A549 (cell line): ENCODE measurements at places on chromosomes 7 and 10. TPM values are rescaled to one million over a fixed set of nuclear protein-coding genes. Genes with fewer than 3 reads are reported as not detected.

The ITIH2 gene
- polyA plus RNA-seq: 0.31 to 0.34 TPM (median 0.32 TPM) in 3 replicates

The SLC13A1 gene
- polyA plus RNA-seq: not detected in 3 replicates

The FAM131B gene
- 0.16 to 0.32 TPM (median 0.19 TPM) in 3 replicates for polyA plus RNA-seq

The GLCCI1 gene
- polyA plus RNA-seq: 0.97 to 2.3 TPM (median 1.2 TPM) in 3 replicates

The HOXA3 gene
- polyA plus RNA-seq: 5.8 to 11.4 TPM (median 8.7 TPM) in 3 replicates

The FEZF1 gene
- not detected in 3 replicates for polyA plus RNA-seq

The AGAP9 gene
- 5.1 to 5.8 TPM (median 5.8 TPM) in 3 replicates for polyA plus RNA-seq

The SLC29A3 gene
- 9.9 to 11.4 TPM (median 10.2 TPM) in 3 replicates for polyA plus RNA-seq

The NPFFR1 gene
- not detected in 3 replicates for polyA plus RNA-seq

The CHST15 gene
- polyA plus RNA-seq: 5.1 to 5.8 TPM (median 5.6 TPM) in 3 replicates

The HECW1 gene
- 11.3 to 12.5 TPM (median 12.2 TPM) in 3 replicates for polyA plus RNA-seq

The CTAGE8 gene
- not detected in 3 replicates for polyA plus RNA-seq

The NANOS1 gene
- polyA plus RNA-seq: 1.4 to 1.7 TPM (median 1.7 TPM) in 3 replicates

The ETV1 gene
- polyA plus RNA-seq: 0.73 to 1.3 TPM (median 1.3 TPM) in 3 replicates

The PTF1A gene
- not detected in 3 replicates for polyA plus RNA-seq

The CTTNBP2 gene
- polyA plus RNA-seq: 0.21 to 0.33 TPM (median 0.25 TPM) in 3 replicates

The GRM3 gene
- polyA plus RNA-seq: not detected in 3 replicates

The LRRTM3 gene
- polyA plus RNA-seq: not detected in 3 replicates

The NKX2-3 gene
- polyA plus RNA-seq: 0.05 TPM in 1 of 3 replicates, not detected in the others

The PNLIP gene
- polyA plus RNA-seq: not detected in 3 replicates

The PRSS37 gene
- polyA plus RNA-seq: not detected in 3 replicates

The GBX1 gene
- polyA plus RNA-seq: not detected in 3 replicates

The PPP1R9A gene
- polyA plus RNA-seq: 4.9 to 5.8 TPM (median 5.0 TPM) in 3 replicates

The GRM8 gene
- 0.06 TPM in 1 of 3 replicates, not detected in the others for polyA plus RNA-seq

The FAS gene
- polyA plus RNA-seq: 21.0 to 24.2 TPM (median 23.4 TPM) in 3 replicates

The GDF2 gene
- not detected in 3 replicates for polyA plus RNA-seq
